Stimulated activated naive CD4-positive, alpha-beta T cell (primary cell): ENCODE measurements at places on chromosomes 5 and 9.

- no peak for DNase-seq
Measured at GRCh38 chr9:112252194-112252593, 77.1 kb upstream of the SUSD1 start.

DNA sequence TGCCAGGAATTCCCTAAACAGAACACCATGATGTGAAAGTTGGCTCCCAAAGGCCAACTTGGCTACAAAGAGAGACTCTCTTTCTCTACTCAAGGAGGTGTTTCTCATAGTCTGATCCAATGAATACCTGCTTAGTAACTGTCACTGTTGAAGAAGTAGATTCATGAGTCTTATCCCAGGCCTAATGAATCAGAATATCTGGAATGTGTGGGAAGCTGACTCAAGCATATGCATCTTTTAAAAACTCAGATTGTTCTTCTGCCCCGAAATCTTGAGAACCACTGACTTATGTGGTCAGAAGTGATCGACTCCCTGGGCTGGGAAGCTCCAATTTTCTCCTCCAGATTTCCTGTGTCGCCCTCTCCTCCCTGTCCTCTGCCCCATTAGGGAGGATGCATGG is 345.6 kb downstream of the PLK2 start:
- DNase-seq, result no peak

DNA sequence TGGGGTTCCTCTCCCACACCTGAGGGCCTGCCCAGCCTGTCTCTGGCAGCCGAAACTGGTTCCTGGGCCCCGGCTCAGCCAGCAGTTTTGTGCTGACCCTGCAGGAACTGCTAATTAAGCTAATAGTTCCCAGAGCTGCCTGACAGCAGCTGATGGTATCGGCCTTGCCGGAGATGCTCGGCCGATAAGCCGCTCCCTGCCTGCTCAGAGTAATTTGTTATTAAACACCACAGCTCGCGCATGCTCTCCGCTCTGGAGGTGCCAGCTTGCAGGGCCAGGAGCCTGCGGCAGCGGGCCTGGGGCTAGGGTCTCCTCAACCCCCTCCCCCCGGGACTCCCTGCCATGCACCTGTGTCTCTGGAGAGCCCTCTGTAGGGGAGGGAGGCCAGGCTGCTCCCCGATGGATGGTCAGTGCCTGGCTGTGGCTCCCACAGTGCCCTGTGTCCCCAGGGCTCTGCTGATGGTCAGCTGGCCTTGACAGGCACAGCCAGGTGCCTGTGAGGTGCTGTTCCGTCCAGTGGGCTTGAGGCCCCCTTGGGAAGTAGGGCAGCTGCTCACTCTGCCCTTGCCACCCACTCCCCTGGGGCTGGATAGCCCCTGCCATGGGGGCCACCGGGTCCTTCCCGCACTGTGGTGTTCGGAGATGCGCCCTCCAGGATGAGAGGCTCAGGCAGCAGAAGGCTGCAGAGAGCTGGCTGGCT is 41.7 kb downstream of the RXRA start:
- DNase-seq, result no peak

GRCh38 chr5:135218486-135218755 is 180.6 kb downstream of the MACROH2A1 start:
- no peak for DNase-seq

DNA sequence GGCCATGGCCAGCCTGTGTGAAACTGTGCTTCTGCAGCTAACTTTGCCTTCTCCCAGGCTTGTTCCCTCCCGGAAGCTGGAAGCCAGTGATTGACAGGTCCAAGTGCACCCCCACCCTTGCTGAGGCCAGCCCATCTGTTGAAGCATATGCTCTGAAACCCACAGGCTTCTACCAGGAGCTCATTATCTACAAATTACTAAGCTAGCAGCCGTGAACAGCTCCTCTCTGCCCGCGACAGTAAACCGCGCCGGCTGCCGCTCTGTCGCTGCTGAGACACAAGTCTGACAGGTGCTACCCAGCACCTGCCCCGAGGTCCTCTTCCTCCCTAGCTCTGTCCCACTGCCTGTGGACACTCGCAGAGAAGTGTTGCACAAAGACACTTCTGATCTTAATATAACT is 490.9 kb downstream of the GADD45G start:
- DNase-seq, result no peak

- DNase-seq, result peak; percentile 87
Measured at GRCh38 chr5:42951293-42951840, 88.8 kb downstream of the ANXA2R start.

- DNase-seq, result no peak
Measured at GRCh38 chr9:5760338-5760737, 72.6 kb downstream of the ERMP1 start.

- DNase-seq, result peak; percentile 7
Measured at GRCh38 chr5:139763930-139764791, 31.4 kb upstream of the PSD2 start.

- no peak for DNase-seq
Measured at GRCh38 chr9:127279717-127280285, 15.2 kb downstream of the GARNL3 start.

GRCh38 chr9:98944057-98944733 is 488 bp downstream of the COL15A1 start:
- DNase-seq, result no peak

- no peak for DNase-seq
Measured at GRCh38 chr9:84206801-84207370, 133.7 kb downstream of the SLC28A3 start.

DNA sequence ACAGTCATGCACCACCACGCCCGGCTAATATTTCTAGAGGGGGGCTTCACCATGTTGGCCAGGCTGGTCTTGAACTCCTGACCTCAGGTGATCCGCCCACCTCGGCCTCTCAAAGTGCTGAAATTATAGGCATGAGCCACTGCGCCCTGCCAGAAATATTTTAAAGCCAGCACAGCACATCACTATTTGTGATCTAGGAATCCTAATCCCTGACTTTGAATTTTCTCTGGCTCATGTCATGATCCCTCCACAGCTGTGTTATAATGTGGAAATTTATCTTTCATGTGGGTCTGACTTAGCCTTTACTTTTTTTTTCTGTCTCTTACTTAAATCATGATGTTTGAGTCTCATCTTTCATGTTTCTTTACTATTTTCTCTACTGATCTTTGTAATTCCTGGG is 18.7 kb upstream of the ITGA1 start:
- DNase-seq, result no peak

DNA sequence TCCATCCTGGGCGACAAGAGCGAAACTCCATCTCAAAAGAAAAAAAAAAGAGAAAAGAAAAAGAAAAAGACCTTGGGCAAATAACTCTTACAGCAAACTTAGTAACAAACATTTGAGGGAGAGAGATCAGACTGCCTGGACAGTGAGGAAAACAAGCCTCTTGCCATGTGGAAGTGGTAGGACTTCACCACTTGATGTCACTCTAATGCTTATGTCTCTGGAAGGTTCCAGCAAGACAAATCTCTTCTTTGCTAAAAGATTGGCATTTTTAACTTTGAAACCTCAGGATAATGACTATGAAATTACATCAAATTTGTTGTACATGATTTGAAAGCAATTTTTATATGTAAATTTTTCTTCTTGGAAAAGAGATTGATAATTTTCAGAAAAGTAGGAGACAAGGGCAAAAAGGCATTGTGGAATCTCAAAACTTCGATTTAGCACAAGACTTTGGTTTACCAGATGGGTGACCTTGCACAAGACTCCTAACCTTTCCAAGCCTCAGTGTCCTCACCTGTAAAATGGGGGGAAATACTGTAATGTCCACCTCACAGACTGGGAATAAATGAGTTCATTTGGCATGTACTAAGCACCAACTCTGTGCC is 5.4 kb downstream of the ACTL7B start:
- no peak for DNase-seq

- no peak for DNase-seq
Measured at GRCh38 chr9:117156771-117157535, 257.9 kb downstream of the ASTN2 start.

DNA sequence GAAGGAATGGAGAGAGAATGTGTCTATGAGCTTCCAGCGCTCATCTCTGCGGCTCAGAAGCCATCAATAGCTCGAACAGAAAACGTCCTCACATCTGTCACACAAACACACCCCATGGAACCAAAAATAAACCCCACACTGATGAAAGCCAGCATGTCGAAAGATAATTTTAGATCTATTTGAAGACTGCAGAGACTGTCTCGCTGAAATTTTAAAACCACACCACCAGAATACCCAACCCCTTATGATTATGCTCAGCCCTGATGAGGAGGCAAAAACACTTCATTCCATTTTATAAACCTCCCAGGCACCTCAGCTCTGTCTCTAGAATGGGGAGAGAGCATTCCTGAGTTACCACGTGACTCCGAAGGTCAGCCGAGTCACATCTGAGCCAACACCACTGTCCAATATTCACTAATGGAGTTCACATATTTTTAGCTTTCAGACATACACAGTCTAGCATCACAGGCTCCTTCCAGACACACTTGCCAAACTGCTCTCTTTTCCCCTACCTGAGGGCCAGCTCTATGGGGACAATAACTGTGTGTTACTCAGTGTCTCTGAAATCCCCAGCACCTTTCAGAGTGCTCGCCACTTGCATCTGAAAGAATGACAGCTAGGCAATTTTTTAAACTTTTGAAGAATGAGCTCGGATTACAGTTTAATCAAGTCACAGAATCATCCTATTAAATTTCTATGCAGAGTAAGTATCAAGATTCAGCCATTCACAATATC is 63.2 kb downstream of the SERINC5 start:
- no peak for DNase-seq

GRCh38 chr5:110702300-110702699 is 24.2 kb downstream of the TMEM232 start:
- DNase-seq, result no peak

- no peak for DNase-seq
Measured at GRCh38 chr5:181056431-181056830, 16.4 kb downstream of the BTNL9 start.

GRCh38 chr5:135462304-135462703 is 10.2 kb upstream of the TIFAB start:
- peak; percentile 17 for DNase-seq

DNA sequence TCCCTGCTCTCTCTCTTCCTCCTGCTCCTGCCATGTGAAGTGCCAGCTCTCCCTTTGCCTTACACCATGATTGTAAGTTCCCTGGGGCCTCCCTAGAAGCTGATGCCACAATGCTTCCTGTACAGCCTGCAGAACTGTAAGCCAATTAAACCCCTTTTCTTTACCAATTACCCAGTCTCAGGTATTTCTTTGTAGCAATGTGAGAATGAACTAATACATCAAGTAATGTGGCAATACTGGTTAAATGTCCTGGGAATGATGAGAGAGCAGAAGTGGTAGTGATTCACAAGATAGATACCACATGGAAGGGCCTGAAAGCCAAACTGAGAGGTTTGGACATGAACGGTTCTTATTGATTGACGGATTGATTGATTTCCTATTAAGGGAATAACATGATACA is 62.6 kb upstream of the IL12B start:
- no peak for DNase-seq

GRCh38 chr5:150208187-150209098 is 18.6 kb downstream of the SLC6A7 start:
- DNase-seq, result no peak

- DNase-seq, result no peak
Measured at GRCh38 chr5:144142139-144142823, 28.2 kb downstream of the YIPF5 start.

DNA sequence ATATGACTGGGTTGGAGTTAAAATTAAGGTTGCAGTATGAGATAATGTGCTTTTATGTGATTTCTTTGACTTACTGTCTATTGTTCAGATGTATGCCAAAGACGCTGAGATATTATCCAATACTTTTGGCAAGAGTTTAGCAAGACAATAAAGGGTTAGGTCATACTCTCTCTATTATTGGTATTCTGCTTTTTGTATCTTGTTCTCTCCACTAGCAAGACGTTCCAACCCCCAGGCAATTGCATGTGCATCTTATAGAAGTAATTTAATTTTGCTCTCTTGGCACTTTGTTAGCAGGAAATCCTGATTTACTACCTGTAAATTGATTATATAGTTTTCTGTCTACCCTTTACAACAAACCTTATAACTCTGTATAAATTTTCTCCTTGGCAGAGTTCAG is 1093.6 kb downstream of the CDH9 start:
- no peak for DNase-seq

DNA sequence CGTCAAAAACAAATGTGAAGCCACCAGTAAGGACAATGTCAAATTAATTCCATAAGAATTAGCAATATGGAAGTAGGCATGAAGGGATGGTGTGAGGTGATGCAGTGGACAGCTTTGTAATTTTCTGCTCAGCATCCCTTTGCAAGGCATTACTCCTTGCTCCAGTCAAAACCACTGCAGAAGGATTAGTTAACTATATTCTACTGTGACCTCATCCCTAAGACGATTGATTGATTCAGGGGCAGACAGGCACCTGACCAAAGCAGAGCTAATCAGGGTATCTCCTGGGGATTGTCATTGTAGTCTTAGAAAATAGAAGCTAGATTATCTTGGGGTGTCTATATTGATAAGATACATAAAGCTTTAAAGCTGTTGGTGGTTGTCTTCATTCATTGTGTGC is 98.7 kb downstream of the NMUR2 start:
- no peak for DNase-seq
